Fibroblast of villous mesenchyme (primary cell): ENCODE measurements at places on chromosomes 11 and 22.
A peak's percentile ranks its signal among the peaks of the same experiment; 100 is the strongest.

- DNase-seq = no peak
Measured at GRCh38 chr11:86422371-86422770, 47.7 kb downstream of the CCDC81 start.

GRCh38 chr22:19576460-19577421 lies 52.5 kb upstream of the CLDN5 start:
- peak; percentile 23 for DNase-seq

- DNase-seq = peak; percentile 94
Measured at GRCh38 chr22:35921777-35922176, 106.8 kb downstream of the RBFOX2 start.

GRCh38 chr22:35950262-35950661 lies 78.4 kb downstream of the RBFOX2 start:
- DNase-seq = no peak

- no peak for DNase-seq
Measured at GRCh38 chr11:125494031-125494360, 2.1 kb downstream of the FEZ1 start.

DNA sequence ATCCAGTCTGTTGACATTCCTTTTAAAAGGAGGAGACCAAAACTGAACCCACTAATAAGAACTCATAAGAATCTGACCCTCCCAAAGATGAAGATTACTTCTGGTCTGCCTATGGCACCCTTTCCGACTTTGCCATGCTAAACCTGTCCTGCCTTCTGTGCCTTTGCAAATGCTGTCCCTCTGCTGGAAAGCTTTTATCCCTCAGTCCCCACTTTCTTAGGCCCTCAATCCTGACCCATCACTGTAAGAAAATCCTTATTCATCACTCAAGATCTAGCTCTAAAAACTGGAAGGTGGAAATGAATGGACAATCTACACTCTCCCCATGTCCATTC lies 10.4 kb downstream of the MPZL3 start:
- no peak for DNase-seq

DNA sequence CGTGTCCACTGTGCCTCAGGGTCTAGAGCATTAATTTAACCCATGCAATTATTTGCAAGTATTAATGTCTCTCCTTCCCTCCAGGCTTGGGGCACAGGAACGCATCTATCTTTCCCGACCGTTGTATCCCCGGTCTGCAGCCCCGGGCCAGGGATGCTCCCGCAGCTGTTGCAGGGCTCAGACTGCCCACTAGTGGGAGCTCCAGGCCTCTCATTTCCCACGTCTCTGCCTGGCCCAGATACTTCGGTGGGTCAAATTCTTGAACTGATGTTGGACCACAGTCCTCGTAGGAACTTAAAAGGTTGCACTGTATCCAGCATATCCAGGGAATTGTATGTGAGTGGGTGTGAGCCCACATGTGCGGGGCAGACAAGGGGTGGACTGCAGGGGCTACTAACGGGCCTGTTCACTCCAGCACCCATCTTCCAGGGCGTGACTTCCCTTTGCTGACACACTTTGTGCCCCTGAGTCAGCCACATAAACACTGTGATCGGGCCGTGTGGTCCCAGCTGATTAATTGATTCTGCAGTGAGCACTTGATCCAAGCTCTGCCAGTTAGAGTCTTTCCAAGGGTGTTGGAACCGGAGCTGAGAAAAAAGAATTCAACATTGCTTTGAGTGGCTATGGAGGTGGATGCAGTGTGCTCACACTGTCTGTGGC lies 451.3 kb downstream of the TBC1D22A start:
- DNase-seq = peak; percentile 1

DNA sequence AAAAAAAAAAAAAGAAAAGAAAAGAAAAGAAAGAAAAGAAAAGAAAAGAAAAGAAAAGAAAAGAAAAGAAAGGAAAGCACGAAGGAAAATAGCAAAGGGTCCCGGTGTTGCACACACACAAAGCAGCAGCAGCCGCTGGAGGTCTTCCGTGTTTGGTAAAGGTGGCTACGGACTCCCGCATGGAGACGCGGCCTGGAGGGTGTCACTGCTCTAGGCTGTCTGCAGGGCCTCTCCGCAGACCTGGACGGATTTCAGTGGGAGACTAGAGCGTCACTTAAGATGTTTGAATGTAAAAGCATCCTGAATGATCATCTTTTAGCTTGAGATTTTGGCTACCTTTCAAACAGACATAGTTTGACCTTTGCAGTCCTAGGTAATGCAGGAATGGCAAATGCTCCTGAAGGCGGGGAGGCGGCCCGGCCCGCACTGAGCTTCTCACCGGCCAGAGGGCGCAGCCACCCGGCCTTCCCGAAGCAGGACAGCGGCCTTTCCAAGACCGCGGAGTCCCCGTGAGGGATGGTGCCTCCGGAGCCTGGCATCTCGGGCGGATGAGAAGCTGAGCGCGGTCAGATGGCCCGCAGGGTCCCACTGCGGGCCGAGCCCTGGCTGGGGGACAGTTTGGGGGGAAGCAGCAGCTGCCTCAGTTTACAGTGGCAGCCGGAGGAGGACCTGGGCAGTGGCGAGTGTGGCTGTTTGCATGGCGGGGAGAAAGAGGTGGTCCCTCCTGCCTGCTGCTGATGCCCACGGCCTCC lies 18.5 kb downstream of the KRTAP5-5 start:
- DNase-seq = no peak

DNA sequence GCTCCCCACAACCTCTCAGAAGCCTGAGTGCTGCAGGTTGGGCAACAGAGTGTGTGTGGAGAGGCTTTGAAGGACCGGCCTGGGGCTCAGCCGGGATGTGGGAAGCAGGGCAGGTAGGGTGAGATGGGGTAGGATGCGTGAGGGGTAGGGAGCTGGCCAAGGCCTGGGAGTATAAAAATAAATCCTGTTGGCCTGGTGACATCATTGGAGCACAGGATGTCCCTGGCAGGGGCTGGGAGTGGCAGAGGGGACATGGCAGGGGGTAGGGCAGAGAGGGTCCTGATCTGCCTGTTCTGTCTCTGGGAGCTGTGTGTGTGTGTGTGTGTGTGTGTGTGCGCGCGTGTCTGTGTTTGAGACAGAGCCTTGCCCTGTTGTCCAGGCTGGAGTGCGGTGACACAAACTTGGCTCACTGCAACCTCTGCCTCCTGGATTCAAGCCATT lies 28.6 kb downstream of the TEF start:
- no peak for DNase-seq

DNA sequence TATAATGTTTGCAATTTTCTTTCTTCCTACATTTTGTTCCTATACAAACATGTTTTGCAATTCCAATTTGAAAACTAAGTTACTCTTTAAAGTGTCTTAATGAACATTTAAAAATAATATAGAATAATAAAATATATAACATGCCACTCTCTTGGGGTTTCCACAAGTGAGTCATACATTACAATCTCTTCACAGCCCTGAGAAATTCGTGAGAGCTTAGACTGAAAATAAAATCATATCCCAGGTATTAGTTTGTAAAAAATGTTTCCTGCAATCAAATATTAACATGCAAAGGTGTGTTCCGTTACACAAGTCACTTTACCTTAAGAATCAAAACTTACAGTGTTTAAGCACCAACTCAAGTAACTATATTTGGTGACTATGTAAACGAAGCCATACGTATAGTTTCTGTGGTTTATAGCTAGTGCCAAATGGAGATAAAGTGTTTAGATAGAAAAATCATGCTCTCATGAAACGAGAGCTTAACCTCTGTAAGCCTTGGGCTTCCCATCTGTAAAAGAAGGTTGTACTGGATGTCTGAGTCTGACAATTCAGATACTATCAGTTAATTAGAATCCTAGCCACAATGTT lies 253.6 kb upstream of the ANO3 start:
- no peak for DNase-seq

DNA sequence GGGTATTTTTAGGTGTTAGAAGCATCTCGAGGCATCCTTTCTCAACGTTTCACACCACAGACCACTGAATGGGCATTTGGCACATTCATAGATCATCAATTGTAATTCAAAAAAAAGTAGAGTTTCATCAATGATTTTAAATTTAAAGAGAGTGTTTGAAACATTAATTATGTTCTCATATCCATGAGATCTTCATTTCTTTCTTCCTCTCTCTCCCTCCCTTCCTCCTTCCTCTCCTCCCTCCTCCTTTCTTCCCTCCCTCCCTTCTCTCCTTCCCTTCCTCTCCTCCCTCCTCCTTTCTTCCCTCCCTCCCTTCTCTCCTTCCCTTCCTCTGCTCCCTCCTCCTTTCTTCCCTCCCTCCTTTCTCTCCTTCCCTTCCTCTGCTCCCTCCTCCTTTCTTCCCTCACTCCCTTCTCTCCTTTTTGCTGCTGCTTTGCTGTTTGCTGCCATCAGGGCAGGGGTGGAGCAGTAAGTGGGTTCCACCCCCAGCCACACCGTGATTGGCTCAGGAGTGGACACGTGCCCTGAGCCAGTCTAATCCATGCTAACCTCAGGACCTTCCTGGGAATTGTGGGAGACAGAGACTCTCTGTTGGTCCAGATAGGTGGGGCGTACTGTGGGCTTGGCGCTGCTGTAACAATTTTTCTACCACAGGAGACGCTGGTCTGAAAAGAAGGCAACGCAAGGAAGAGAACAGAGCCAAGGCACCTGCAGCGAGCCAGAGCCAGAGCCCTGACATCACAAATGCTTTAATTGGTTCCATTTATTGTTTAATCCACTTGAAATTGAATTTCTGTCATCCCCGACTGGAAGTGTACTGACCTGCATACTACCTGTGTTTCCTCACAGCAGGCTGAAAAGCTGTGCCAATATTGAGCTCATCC lies 33.7 kb upstream of the APOBEC3A start:
- DNase-seq = peak; percentile 75

- DNase-seq = no peak
Measured at GRCh38 chr11:6229911-6230310, 4.5 kb downstream of the FHIP1B start.

GRCh38 chr11:17528906-17529843 lies 15.0 kb downstream of the USH1C start:
- DNase-seq = no peak

GRCh38 chr11:69539416-69540117 lies 58.1 kb downstream of the LINC01488 start:
- no peak for DNase-seq

DNA sequence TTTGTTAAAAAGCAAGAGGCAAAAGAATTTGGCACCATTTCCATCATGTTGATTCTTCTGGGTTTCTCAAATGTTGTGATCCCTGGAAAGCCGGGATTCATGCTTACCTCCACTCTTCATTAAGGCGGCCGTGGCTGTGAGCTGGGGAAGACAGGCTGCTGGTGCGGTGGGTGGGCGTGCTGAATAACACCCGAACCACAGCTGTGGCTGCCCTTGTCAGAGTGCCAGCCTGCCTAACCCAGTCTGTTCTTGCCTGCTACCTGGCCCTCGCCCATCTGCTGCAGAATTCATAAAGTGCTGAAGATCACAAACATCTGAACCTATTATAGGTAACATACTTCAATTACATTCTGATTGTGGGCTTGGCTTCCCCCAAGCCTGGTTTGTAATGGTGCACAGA lies 95.8 kb upstream of the RCN1 start:
- DNase-seq = no peak

DNA sequence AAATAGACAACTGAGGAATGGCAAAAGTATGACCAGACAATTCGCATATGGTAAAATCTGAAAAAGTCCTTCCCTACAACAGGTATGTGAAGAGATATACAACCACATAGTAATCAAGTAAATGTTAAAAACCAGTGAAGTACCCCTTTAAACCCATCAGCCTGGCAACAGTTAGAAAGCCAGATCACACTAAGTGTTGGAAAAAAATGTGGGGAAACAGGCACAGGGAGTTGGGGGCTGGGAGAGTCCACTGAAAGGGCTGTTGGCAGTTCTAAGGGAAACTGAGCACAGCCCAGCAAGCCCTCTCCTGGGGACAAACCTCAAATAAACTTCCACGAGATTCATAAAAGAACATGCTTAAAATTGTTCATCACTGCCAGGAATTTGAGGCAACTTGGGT lies 242.1 kb downstream of the BUD13 start:
- no peak for DNase-seq

DNA sequence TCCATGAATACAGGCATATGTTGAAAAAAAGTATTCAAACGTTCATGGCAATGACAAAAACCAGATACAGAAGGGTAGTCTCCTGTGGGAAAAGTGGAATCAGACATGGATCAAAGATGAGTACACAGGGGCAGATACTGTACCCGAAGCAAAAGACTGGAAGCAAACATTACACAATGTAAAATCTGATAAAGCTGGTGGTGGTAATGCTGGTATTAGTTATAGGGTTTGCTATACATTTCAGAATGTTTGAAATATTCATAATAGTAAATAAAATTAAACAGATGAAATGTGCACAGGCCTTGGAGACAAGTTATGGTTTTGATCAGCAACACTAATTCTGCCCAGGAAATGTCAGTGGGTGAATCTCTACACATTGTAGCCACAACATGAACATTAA lies 607.6 kb downstream of the SOX6 start:
- DNase-seq = peak; percentile 92

DNA sequence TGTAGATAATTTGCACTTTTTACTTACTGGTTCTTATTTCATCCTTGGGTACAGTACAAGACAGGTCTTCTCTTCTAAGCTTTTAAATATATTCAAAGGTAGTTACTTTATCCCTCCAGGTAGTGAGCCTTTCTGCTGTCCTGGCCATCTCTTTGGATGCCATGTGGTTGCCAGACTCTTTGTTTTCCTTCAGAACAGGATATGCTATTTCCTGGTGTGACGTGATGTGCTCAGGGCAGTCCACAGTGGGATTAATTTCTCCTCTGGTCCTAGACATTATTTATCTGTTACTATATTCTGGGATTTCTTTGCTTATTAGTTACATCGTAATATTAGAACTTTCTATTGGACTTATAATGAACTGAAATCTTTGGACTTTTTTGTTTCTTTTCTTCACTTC lies 63.7 kb downstream of the PPP6R3 start:
- DNase-seq = no peak

- no peak for DNase-seq
Measured at GRCh38 chr11:117587416-117587815, 209.6 kb downstream of the DSCAML1 start.

GRCh38 chr11:61489833-61490721 lies 18.5 kb upstream of the LRRC10B start:
- DNase-seq = no peak

DNA sequence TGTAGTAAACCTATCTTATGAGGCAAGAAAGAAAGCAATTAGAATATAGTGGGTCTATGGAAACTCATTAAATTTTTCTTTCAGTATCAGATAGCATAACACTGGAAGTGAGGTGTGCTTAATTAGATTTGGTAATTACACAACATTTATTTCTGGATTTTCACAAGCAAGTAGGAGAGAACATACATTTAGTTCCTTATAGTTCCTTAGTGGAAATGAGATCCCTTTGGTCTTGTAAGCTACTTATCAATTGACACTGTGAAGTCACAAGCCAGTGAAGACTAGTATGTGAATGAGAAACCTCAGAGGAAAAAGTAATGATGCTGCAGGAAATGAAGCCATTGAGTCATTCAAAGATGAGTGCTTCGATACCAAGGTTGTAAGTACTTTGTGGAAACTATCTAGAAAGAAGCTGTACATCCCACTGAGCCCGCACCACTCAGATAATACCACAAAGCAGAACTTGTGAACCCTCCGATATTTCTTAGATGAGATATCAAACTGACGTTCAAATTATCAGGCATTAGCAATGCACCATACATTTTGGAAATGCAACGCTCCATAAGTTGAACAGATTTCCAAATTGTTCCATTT lies 53.5 kb downstream of the ENTHD1 start:
- no peak for DNase-seq

DNA sequence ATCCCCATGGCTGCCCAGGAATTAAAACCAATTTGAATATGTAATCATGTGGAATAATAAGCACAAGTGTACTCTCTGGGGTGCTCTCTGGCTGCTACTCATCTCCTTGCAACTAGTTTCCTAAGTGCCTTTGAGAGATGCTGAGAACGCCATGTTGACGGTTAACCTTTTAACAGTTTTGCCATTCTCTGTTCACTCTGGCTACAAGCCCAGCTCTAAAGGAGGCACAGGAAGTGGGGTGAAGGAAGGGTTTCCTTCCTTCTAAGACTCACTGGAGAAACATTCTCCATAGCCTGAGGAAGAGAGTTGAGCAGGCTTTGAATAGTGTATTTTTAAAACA lies 122.0 kb upstream of the ZC3H12C start:
- DNase-seq = peak; percentile 59
